ENCODE measurements at places on chromosomes 3 and 15.
A peak's percentile ranks its signal among the peaks of the same experiment; 100 is the strongest.

- DNase-seq, result no peak
Measured at GRCh38 chr3:89145995-89146394, 38.6 kb downstream of the EPHA3 start.

- DNase-seq, result no peak
Measured at GRCh38 chr3:60771766-60772165, 479.5 kb downstream of the FHIT start.

DNA sequence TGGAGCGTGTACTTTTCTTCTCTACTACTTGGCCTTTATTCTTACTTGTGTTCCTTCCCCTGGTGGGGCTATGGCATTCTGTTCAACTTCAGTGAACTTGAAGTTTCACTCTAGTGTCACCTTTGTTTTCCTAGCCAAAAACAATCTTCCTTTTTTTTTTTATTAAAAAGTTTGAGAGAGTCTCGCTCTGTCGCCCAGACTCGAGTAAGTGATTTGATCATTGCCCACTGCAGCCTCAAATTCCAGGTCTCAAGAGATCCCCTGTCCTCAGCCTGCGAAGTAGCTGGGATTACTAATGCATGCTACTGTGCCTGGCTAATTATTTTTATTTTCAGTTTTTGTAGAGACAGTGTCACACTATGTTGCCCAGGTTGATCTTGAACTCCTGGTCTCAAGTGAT, 124.8 kb downstream of the SST start:
- no peak for DNase-seq

- DNase-seq, result no peak
Measured at GRCh38 chr3:133125802-133126201, 87.6 kb downstream of the TMEM108 start.

DNA sequence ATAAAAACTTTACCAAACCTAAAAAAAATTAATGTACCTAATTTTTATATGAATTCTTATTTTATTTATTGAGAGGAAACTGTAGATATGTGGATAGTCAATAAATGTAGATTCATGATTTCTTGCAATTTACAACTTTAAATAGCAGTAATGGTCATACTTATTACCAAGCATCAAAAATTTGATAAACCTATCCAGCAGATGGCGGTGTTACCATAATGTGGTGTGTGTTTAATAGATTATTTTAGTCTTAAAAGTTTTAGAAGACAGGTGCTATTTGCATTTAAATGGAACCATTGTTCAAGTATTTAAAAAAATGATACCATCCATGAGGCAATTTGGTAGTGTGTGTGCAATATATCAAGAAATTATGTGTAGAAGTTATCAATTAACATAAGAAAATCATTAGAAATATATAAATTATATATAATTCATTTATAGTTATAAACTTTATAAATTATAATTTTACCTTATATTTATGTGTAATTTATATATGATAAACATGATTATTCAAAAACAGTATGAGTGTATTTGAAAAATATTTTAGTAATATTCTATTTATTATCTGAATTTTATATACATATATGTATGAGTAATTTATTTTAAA, 176.0 kb upstream of the BCHE start:
- peak; percentile 0 for DNase-seq

DNA sequence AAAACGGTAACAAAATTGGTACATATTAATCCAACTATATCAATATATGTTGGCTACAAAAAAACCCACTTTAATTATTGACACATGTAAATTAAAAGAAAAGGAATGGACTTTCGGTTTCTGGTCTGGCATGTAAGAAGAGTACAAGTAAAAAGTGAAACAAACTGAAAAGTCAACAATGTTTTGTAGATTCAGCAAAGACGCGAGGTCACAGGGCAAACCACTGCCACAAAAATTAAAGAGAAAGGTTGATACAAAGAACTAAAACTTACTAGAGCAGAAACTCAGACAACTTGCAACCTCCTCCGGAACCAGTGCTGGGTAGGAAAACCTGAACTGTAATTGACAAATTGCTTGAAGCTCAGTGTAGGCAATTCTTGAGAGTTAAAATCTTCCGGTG, 110.6 kb upstream of the ARPP21 start:
- no peak for DNase-seq

GRCh38 chr3:51559411-51559888, 20.9 kb downstream of the RAD54L2 start:
- no peak for DNase-seq

GRCh38 chr3:77652624-77653023, 612.7 kb downstream of the ROBO2 start:
- no peak for DNase-seq

DNA sequence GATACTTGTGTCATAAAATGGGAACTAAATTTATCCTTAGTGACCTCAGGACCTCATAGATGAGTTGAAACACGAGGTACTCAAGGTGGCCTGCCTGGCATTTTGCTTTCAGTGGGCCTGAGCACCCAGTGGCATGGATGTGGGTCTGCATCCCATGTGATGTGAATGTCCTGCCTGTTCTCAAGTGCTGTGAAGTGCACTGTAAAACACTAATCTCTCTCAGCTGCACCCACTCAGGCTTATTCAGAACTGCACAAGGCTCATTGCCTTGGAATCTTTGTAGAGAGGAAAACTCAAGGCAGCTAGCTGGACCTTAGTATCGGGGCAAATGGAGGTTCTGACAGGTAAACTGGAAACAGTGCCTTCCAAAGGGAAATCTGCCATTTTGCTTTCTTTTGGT, 767.0 kb downstream of the TUSC7 start:
- no peak for DNase-seq

- DNase-seq, result no peak
Measured at GRCh38 chr3:107680698-107681097, 157.9 kb downstream of the BBX start.

Data from HL-60 (cell line).